ENCODE measurements at places on chromosomes 16 and 17.
A peak's percentile ranks its signal among the peaks of the same experiment; 100 is the strongest.

- no peak for DNase-seq
Observed at GRCh38 chr17:44782326-44782850, 23.6 kb downstream of the ADAM11 start.

DNA sequence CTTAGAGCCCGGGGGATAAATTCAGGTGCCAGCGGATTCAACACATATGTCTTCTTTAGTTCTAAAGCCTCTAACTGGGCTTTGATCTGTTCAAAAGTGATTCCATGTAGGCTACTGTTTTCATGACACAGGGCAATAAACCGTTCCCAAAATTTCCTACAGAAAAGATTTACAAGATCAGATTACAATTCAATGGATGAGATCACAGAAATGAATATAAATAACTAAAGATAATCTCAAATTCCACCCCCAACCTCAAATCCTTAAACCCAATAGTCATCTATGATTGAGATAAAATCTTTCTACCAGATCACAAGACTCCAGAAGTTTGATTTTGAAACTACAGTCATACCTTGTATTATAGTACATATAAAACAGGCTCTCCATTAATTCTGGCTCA is 84.3 kb downstream of the CACNG1 start:
- DNase-seq, result peak; percentile 37

GRCh38 chr17:46772475-46773220 is 45.8 kb downstream of the WNT3 start:
- DNase-seq, result no peak

DNA sequence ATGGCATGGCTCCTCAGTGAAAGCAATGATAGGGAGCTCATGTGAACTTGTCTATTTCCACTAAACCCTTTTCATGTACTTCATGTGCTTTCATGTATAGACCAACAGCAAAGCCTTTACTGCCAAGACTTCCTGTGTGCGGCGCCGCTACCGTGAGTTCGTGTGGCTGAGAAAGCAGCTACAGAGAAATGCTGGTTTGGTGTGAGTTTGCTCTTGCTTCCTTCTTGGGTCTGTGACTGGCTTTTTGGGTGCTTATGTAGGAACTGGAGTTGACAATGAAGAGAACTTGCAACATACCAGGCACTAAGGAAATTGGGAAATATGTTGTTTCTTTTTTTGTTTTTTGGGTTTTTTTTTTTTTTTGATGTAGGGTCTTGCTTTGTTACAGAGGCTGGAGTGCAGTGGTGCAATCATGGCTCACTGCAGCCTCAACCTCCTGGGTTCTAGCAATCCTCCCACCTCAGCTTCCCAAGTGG is 5.7 kb downstream of the SNX11 start:
- no peak for DNase-seq

- no peak for DNase-seq
Observed at GRCh38 chr16:55323637-55324271, at the start of gene IRX6. Gene IRX6, plus strand, starts transcription at chr16:55324203. Its CDS starts 889 bp downstream, at chr16:55325092.

- DNase-seq, result no peak
Observed at GRCh38 chr17:38697061-38697820, 7.8 kb upstream of the MLLT6 start.

DNA sequence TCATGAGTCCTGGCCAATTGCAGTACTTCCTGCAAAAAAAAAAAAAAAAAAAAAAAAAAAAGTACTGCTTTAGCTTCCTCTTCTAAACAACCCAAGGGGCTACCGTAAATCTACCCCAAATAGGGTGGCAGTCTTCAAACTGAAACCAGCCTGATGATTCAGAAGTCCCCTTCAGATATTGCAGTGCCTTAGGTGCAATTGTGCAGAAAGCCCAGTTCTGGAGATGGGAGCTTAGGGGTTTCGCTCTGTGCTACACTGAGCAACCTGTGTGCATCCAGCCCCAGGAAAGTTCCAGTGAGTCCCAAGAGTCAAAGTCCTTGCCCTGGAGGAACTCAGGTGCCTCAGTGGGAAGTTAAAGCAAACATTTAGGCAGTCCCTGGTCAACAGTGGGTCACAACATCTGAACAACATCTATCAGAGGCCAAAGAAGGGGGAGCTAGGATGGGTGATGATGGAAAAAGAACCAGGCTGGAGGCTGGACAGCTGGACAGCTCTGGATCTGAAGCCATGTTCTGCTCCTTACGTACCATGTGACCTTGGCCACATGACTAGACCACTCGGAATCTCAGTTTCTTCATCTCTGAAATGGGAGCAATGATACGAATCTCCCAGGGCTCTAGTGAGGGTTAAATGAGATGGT is 6.7 kb upstream of the CIITA start:
- peak; percentile 15 for DNase-seq

- no peak for DNase-seq
Observed at GRCh38 chr16:4954714-4955113, 3.4 kb upstream of the SEC14L5 start.

GRCh38 chr17:29764217-29764616 is 141.5 kb upstream of the CORO6 start:
- DNase-seq, result no peak

GRCh38 chr16:77437859-77438258 is 3.0 kb upstream of the ADAMTS18 start:
- DNase-seq, result peak; percentile 7

DNA sequence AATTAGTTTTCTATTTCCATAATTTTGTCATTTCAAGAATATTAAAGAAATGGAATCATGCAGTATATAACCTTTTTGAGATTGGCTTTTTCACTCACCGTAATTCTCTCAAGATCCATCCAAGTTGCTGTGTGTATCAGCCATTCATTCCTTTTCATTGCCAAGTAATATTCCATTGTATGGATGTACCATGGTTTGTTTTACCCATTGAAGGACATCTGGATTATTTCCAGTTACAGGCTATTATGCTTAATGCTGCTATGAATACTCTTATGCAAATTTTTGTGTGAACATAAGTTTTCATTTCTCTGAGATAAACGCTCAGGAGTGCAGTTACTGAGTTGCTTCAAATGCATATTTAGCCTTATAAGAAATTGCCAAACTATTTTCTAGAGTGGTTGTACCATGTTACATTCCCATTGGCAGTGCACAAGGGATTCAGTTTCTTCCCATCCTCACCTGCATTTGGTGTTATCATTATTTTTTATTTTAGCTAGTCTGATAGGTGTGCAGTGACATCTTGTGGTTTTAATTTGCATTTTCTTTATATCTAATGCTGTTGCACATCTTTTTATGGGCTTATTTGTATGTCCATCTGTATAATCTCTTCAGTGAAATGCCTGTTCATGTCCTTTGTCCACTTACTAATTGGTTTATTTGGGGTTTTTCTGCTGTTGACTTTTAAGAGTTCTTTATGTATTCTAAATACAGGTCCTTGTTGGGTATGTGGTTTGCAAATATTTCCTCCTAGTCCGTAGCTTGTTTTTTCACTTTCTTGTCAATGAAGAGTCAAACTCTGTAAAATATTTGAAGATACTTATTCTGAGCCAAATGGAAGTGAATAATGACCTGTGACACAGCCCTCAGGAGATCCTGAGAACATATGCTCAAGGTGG is 32.7 kb downstream of the BMERB1 start:
- peak; percentile 42 for DNase-seq

DNA sequence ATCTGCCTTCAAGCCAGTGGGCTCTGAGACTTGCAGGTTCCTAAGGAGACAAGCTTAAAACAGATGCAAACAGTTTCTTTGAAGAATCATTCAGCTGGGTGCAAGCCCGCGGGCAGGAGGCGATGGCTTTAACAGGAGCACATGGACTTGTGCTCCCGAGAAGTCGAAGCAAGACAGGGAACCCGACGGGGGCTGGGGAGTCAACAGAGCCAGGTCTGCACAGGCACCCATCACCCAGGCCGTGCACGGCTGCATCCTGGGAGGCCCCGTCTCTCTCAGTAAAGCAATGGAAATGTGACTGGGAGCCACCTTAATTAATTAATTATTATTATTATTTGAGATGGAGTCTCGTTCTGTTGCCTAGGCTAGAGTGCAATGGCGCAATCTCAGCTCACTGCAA is 333 bp upstream of the PTX4 start:
- DNase-seq, result no peak

DNA sequence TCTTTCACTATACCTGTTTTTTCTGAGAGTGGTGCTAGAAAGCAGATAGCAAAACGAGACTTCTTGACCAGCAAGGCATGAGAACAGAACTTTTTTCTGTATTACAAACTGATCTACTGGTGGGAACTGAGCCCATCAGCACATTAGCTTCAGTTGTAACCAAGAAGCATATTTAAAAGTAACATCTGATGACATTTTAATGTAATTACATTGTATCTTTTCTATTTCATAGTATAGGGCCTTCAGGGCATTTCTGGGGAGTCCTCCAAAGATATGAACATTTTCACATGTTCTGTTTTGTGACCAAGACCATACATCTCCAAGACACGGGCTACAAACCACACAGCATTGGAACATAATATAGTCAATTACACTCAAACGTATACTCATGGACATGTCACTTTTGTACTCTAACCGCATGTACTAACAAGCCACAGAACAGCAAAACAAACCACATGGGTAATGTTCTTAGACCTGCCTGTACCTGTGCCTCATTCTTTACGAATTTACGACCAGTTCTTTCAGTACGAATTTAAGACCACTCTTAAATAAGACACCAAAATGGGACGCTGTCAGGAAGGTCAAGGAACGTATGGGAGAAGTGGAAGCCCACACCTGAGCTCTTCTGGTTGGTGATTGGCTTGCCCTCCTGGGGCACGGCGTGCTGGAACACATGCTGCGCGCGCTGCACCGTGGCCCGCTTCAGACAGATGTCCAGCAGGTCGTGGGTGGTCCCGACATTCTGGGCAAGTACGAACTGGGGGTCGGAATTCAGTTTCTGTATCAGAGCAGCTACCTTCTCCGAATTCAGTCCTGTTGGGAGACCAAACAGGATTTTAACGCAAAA is 825 bp downstream of the BLMH start:
- DNase-seq, result peak; percentile 69

GRCh38 chr17:3808701-3809100 is 7.7 kb upstream of the ITGAE start:
- DNase-seq, result peak; percentile 59

GRCh38 chr17:42512733-42513251 is 23.2 kb upstream of the NAGLU start:
- no peak for DNase-seq

GRCh38 chr16:10743227-10743609 is 424 bp upstream of the NUBP1 start:
- DNase-seq, result no peak

- DNase-seq, result peak; percentile 48
Observed at GRCh38 chr17:55341432-55341831, 76.7 kb downstream of the HLF start.

DNA sequence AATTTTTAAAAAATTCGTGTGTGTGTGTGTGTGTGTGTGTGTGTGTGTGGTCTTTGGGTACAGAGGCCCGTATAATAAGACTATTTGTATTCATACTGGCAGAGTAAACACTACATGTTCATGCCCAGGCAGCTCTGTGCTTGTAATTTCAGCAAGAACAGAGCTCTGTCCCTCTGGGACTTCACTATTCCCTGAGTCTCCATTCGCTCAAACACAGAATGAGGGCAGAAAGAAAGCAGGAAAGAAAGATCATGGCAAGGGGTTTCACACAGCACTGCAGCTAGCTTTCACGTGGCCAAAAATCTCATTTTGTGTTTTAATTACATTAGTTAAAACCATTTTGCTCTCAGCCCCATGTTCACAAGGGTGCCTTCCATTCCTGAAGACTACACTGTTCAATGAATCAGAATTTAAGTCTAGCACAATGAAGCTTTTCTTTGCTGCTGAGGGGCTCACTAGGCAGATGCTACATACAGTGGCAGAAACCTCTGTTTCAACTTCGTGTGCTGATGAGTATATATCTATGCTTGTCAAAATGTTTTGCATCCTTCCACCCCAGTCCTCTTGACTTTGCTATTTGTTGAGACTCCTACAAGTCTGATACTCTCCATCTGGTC is 198.4 kb upstream of the C17orf78 start:
- DNase-seq, result no peak

- no peak for DNase-seq
Observed at GRCh38 chr17:57929386-57929785, 25.8 kb downstream of the CUEDC1 start.

GRCh38 chr17:488993-489757 is 136.6 kb upstream of the RPH3AL start:
- peak; percentile 57 for DNase-seq

- DNase-seq, result peak; percentile 9
Observed at GRCh38 chr16:3223913-3224515, 10.9 kb downstream of the ZNF200 start.

DNA sequence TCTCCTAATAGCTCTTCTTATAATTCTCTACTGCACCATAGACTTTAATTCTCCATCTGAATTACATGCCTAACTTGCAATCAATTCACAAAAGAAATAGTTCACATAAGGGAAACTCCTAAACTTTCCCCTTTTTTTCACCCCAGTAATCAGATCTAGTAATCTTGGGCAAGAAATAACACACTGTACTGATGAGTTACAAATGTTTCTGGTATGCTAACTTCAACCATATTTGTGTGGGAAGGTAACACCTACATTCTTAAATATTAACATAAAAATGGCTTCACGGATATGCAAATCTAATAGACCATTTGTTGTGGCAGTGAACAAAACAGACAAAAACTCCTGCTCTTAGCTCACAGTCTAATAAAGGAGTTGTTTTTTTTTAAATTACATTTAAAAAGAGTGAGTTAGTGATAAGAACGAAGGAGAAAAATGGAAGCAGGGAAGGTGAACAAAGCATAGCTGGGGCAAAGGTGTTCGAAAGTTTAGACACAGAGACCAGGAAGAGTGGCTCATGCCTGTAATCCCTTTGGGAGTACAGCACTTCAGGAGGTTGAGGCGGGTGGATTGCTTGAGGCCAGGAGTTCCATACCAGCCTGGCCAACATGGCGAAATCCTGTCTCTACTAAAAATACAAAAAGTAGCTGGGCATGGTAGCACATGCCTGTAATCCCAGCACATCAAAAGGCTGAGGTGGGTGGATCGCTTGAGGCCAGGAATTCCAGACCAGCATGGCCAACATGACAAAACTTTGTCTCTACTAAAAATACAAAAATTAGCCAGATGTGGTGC is 34.8 kb downstream of the CMTM3 start:
- DNase-seq, result no peak

DNA sequence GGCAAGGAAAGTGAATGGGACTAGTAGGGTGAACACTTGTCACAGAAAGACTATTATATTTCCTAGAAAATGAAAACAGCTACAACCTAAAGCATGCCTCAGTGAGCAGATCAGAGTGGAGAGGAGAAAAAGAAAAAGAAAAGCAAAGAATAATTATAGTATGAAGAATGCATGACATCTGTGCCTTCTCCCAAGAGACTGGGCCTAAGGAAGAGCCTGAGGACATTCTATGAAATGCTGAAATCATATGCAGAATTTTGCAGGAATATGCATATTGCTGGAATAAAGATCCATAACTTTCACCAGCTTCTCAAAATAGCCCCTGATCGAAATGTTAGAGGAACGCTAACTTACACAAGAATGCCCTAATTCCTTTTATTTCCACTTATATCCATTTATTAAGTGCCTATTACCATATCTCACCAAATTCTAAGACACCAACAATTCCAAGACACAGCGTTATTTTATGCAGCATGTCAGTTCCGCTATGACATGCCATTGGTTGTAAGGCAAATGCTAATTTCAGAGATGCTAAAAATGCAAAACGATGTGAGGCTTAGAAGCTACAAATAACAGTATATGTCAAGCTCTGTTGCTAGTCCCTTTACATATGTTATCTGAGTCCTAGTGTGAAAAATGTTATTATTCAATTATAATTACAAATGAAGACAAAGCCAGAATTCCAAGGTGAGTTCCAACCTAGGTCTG is 171.0 kb downstream of the SLC39A11 start:
- DNase-seq, result no peak

Measured in ELR (cell line).